ENCODE measurements at places on chromosomes 16 and 17.

GRCh38 chr17:17106756-17107155, 64.5 kb downstream of the MPRIP start:
- no peak for DNase-seq

DNA sequence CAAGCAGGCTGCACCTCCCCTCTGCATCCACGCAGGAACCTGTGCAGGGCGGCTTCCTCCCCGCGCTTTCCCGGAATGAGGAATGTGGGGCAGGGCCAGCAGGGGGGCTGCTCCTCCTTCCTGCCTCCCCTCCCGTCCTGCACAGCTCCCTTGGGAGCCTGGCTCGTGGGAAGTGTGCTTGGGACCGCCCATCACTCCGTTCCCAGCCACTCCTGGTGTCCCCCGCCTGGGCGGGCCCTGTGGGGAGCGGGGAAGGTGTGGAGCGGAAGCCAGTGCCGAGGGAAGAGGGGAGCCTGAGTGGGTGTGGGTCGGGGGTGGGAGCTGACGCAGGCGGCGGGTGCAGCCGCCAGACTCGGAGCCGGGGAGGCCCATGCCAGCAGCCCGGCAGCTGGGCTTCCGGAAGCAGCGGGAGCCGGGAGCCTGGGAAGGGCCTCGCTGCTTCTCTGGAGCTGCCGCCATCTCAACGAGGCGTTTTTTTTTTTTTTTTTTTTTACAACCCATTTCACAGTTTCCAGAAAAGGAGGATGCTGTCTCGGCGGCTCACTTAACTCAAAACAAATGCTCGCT, 24.1 kb downstream of the BAHCC1 start:
- DNase-seq: peak; percentile 94

DNA sequence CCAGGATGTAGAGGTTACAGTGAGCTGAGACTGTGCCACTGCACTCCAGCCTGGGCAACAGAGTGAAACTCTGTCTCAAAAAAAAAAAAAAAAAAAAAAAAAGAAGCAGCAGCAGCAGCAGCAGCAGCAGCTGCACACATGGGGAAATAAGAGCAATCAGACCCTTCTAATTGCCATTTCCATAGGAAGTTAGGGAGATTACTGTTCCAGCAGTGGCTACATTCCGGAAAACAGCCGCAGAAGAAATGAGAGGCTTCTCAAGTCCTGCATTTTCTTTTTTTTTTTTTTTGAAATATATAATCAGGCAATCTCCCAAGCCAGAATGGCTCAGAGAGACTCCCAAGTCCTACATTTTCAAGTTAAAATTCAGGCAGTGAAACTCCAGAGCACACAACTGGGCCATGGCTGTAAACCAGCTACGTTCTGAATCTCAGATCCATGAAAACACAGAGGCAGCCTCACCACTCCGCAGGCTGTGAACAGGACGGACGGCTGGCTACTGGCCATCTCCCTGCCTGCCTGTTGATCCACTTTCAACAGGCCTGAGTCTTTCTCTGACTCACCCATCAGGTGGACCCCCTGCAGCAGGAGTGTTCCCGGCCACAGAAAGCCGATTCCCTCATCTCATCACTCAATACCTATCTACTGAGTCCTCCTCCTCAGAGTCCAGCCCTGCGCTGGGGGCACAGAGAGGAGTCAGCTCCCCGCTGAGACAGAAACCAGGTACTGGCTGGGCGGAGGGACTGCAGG, 15.0 kb downstream of the TRPV1 start:
- no peak for DNase-seq

DNA sequence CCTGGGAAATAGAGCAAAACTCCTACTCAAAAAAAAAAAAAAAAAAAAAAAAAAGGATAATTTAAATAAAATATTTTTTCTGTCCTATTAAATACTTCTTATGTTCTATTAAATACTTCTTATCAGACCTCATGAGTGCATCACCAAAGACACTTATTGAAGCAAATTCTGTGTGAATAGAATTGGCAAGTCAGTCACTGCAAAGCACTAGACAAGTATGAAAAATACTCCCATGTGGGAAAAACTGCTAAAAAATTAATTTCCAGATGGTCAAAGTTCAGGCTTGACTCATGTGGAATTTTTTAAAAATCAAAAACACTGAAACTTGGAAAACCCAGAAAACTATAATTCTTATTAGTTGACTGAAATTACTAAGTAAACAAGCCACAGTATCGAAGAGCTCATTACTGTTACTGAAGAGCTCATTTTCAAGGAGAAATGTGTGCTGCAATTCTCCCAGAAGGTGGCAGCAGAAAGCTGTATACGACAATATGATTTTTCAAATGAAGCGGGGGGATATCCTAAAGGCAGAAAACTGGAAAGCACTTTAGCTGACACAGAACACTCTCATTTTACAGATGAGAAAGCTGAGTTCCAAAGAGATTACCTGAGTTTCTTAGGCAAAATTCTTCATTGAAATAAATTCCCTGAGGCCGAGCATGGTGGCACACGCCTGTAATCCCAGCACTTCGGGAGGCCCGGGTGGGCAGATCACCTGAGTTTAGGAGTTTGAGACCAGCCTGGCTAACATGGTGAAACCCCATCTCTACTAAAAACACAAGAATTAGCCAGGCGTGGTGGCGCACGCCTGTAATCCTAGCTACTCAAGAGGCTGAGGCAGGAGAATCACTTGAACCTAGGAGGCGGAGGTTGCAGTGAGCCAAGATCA, 15.9 kb upstream of the FBXO47 start:
- DNase-seq: no peak

DNA sequence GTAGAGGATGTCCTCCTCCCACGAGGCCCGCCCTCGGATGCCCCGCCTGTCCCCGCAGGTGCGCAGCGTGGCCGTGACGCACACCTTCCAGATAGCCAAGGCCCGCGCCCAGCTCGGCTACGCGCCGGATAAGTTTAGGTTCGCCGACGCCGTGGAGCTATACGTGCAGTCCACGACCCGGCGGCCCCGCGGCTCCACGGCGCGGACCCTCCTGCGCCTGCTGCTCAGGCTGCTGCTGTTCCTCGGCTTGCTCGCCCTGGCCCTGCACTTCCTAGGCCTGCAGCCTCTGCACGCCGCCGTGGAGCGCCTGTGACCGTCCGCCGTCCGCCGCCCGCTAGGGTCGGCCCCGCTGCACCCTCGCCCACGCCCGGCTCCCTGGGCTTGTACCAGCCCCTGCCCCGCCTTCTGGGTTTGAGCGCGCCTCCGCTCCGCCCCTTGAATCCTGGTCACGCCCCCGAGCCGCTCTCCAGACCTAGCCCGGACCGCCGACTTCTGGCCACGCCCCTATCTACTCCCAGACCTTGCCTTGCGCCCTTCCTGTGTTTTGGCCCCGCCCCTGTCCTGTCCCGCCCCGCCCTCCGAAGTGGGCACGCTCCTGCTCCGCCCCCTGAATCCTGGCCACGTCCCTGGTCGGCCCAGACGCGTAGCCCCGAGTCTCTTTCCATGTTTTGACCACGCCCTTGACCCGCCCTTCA, 15.8 kb upstream of the EEF2K start:
- DNase-seq: peak; percentile 85

- DNase-seq: no peak
Measured at GRCh38 chr17:60388742-60389141, 3.2 kb downstream of the USP32 start.

- no peak for DNase-seq
Measured at GRCh38 chr16:17002565-17002964, 468.2 kb downstream of the XYLT1 start.

GRCh38 chr17:54180950-54181349, 358.2 kb downstream of the KIF2B start:
- no peak for DNase-seq

- DNase-seq: peak; percentile 83
Measured at GRCh38 chr17:15909481-15909991, 35.4 kb upstream of the ADORA2B start.

GRCh38 chr17:80663781-80664206, 119.2 kb downstream of the RPTOR start:
- DNase-seq: no peak

DNA sequence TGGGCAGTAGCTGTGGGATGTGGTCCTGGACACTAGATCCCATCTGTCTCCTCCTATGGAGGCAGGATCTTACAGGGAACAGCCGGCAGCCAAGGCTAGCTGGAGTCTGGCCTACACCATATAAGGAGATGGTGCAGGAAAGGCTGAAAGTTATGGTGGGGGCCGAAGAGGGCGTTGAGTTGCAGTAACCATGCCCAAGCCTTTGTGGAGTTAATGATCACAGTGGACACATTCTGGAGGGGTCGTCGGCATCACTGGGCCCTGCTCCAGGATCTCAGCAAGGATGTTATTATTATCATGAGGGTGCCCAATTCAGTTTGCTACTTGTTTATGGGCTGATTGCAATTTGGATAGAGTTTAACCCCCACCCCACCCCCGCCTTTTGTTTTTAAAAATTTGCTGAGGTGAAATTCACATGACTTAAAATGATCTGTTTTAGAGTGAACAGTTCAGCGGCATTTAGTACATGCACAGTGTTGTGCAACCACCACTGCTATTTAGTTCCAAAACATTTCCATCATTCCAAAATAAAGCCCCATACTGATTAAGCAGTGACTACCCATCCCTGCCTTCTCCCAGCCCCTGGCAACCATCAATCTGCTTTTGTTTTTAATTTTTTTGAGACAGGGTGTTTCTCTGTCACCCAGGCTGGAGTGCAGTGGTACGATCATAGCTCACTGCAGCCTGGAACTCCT, 184.3 kb upstream of the CACNG3 start:
- DNase-seq: peak; percentile 48

- DNase-seq: no peak
Measured at GRCh38 chr16:31365131-31365865, 10.3 kb downstream of the ITGAX start.

DNA sequence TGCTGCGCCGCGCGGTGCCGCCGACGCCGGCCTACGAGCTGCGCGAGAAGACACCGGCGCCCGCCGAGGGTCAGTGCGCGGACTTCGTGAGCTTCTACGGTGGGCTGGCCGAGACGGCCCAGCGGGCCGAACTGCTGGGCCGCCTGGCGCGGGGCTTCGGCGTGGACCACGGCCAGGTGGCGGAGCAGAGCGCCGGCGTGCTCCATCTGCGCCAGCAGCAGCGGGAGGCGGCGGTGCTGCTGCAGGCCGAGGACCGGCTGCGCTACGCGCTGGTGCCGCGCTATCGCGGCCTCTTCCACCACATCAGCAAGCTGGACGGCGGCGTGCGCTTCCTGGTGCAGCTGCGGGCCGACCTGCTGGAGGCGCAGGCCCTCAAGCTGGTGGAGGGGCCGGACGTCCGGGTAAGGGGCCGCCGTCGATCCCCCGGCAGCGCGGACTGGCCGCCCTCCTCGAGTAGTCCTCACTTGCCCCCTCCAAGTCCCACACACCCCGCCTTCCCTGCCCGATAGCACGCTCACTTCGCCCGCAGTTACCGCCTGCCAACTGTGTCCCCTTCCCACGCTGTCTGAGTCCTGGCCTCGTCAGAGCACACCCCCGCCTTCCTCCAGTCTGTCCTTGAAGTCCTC, 470 bp downstream of the MLYCD start:
- DNase-seq: no peak

DNA sequence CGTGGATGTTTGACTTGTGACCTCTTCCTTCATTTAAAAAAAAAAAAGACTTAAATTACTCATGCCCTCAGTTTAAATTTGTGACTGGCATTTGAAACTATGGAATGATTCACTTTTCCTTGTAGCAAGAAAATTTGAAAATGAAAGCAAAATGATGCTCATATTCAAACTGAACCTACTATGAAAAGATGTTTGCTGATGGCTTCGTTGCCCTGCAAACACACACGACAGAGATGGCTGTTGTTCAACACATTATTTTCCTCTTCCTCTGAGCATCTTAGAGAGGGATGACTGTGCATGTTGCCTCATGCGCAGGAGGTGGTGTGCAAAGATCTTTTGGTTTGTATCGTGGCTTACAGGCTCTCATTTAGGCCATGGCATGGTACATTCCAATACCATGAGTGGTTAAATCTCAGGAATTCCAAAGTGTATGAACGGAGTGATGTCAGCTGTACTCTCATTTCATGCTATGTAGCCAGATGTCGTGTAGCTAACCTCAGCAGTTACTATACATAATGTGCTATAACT, 164.5 kb downstream of the PRKCA start:
- DNase-seq: no peak

- no peak for DNase-seq
Measured at GRCh38 chr17:28738680-28739384, 5.0 kb upstream of the TRAF4 start.

- peak; percentile 84 for DNase-seq
Measured at GRCh38 chr17:47742319-47743181, 9.5 kb downstream of the TBX21 start.

DNA sequence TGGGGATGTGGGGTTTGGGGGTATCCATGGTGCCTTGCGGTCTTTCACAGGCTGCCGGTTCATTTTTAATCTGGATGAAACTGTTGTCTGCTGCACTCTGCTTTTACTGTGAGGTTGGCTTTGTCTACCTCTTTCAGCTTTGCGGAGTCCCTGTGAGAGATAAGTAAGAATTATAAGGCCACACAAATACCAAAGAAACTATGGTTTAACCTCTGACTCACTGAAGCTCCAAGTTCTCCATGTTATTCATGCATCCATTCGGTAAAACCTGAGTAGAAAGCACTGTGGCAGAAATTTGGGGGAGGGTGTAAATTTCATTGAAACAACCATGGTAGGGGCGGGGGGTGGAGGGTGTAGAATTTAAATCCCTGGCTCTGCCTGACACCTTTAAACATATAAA, 30.5 kb downstream of the KIAA0753 start:
- DNase-seq: no peak

- no peak for DNase-seq
Measured at GRCh38 chr16:78684030-78684611, 584.7 kb downstream of the WWOX start.

DNA sequence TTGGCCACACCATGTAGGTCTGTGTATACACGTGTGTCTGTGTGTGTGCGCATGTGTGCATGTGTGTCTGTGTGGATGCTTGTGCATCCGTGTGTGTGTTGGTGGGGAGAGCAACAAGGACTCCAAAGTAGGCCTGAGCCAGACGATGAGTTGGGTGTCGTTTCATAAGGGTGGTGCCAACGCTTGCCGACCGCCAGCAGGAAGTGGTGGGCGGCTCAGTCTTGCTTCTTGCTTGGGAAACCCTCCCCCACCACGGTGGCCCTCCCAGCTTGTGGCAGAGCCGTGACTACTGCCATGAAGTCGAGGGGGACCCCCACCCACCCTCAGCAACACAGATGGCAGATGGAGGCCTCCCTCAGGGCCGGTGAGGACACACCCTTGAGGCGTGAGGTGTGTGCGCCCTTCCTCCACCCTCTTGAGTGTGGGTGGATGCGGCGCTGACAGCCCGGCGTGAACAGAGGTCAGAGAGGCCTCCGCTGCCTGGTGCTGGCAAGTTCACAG, 17.5 kb downstream of the SBK1 start:
- DNase-seq: no peak

- no peak for DNase-seq
Measured at GRCh38 chr17:58808609-58809563, 53.2 kb downstream of the PPM1E start.

- DNase-seq: peak; percentile 90
Measured at GRCh38 chr17:81869221-81870130, 1.7 kb downstream of the ARHGDIA start.
